ENCODE measurements at places on chromosomes 12 and 14. TPM values are rescaled to one million over a fixed set of nuclear protein-coding genes. Genes with fewer than 3 reads are reported as not detected.

TRAFD1 gene
- polyA plus RNA-seq = 7.0 TPM

SUOX gene
- polyA plus RNA-seq = 33.0 TPM

RBM23 gene
- polyA plus RNA-seq = 26.0 TPM

DPY19L2 gene
- 0.13 TPM for polyA plus RNA-seq

TM7SF3 gene
- 35.0 TPM for polyA plus RNA-seq

CLBA1 gene
- polyA plus RNA-seq = 3.9 TPM

RIC8B gene
- polyA plus RNA-seq = 2.7 TPM

CD69 gene
- 1.6 TPM for polyA plus RNA-seq

CELA1 gene
- polyA plus RNA-seq = not detected

LGR5 gene
- 0.17 TPM for polyA plus RNA-seq

SLCO1B1 gene
- polyA plus RNA-seq = 120 TPM

VRTN gene
- polyA plus RNA-seq = not detected

FAM90A1 gene
- polyA plus RNA-seq = not detected

FOXG1 gene
- not detected for polyA plus RNA-seq

MYF5 gene
- not detected for polyA plus RNA-seq

TBX5 gene
- 0.03 TPM for polyA plus RNA-seq

KCNH3 gene
- polyA plus RNA-seq = 0.07 TPM

IL31 gene
- not detected for polyA plus RNA-seq

IL26 gene
- not detected for polyA plus RNA-seq

USP5 gene
- 31.6 TPM for polyA plus RNA-seq

IFI27L2 gene
- polyA plus RNA-seq = 6.0 TPM

GLIPR1L1 gene
- not detected for polyA plus RNA-seq

Measured in liver (tissue), 10 donors.